ENCODE measurements at places on chromosomes 1 and 21.

GRCh38 chr1:67191668-67192520 lies 25.6 kb downstream of the IL23R start:
- no peak for DNase-seq

- no peak for DNase-seq
Measured at GRCh38 chr1:198574325-198574724, 33.8 kb upstream of the ATP6V1G3 start.

- no peak for DNase-seq
Measured at GRCh38 chr1:198598796-198599321, 40.0 kb upstream of the PTPRC start.

DNA sequence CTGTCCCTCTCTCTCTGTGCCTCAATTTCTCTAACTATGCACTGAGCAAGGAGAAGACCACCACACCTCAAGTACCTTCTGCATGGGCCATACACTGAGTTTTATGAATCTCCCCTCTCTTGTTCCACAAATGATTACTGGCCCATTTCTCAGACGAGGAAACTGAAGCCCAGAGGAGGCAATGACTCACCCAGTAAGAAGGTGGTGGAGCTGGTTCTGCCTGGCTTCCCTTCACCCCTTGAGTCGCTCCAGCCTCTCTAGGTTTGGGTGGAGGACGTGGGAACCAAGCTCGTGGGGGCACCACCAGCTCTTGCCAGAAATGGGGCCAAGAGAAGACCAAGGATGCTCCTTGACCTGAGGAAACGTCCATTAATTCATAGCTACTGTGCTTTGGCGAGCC lies 21.3 kb upstream of the RUNX3 start:
- DNase-seq: no peak

- DNase-seq: no peak
Measured at GRCh38 chr1:30765556-30766434, 8.2 kb upstream of the LAPTM5 start.

GRCh38 chr1:63935553-63935952 lies 161.7 kb downstream of the ROR1 start:
- no peak for DNase-seq

- DNase-seq: no peak
Measured at GRCh38 chr1:8329439-8329838, 11.5 kb downstream of the SLC45A1 start.

GRCh38 chr1:214637722-214638458 lies 34.9 kb downstream of the CENPF start:
- DNase-seq: no peak

DNA sequence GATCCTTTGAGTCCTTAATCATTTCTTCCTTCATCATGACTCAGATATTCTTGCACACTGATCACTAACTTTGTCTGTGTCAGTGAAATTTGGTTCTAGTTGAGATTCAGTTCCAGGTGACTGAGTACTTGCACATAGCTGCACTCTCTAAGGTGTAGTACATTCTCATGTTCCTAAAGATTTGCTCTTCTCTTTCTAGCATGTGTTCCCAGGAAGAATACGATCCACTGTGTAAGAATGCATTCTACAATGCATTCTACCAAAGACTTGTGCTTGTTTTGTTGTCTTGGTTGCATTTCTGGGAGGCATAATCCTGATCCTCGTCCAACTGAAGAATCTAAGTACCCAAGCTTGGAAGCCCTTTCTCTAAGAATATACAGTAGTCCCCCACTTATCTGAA lies 104.3 kb upstream of the CDC42BPA start:
- DNase-seq: no peak

DNA sequence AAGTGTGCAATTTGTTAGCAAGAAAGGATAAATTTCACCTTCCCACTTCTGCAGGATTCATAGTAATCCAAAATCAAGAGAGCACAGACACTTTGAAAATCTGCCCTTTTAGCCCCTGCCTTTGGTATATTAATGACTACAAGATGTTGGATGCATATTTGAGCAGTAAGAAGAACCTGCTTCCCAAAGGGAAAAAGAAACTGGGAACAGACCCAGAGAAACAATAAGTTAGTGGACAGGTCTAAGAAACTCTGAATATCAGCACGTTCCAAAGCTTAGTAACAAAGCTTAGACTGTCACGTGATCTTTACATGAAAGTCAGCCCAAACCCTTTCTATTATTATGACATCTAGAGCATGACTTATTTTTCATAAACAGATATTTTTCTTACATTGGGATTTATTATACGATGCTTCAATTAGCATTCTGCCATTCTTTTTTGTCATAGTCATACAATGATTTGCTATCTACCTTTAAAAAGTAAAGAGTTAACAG lies 390.9 kb upstream of the ADGRL2 start:
- DNase-seq: no peak

DNA sequence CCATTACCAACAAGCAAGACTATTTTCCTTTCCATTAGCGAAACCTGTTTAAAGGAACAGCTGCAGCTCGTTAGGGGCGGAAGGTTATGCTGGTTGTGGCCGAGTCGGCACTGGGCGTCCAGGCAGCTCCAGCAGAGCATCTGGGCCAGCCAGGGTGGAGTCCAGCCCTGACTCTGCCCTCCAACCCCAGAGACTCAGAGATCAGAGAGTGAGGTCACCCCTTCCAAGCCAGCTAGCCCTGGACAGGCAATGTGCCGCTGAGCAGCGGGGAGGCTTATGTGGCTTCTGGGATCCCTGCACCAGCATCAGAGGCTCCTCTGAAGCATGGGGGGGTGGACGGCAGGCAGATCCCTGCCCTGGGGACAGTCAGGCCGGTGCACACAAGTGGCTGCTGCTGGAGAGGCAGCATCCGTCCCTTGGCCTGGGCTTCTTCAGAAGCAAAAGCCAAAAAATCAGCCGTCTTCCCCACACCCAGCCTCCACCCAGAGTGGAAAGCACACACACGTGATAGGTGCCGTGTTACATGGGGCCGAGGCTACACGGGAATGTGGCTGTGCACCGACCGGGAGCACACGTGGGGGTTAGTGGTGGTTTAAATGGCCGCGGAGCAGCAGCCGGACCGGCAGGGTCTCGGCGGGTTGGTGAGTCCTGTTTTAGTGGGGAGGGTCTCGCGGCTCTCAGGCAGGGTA lies 30.1 kb downstream of the SLC66A1 start:
- no peak for DNase-seq

GRCh38 chr1:3483801-3484444 lies 29.5 kb downstream of the ARHGEF16 start:
- no peak for DNase-seq

- DNase-seq: no peak
Measured at GRCh38 chr1:196180847-196181593, 427.2 kb downstream of the KCNT2 start.

GRCh38 chr21:26168371-26168770 lies 2.2 kb downstream of the APP start:
- no peak for DNase-seq

DNA sequence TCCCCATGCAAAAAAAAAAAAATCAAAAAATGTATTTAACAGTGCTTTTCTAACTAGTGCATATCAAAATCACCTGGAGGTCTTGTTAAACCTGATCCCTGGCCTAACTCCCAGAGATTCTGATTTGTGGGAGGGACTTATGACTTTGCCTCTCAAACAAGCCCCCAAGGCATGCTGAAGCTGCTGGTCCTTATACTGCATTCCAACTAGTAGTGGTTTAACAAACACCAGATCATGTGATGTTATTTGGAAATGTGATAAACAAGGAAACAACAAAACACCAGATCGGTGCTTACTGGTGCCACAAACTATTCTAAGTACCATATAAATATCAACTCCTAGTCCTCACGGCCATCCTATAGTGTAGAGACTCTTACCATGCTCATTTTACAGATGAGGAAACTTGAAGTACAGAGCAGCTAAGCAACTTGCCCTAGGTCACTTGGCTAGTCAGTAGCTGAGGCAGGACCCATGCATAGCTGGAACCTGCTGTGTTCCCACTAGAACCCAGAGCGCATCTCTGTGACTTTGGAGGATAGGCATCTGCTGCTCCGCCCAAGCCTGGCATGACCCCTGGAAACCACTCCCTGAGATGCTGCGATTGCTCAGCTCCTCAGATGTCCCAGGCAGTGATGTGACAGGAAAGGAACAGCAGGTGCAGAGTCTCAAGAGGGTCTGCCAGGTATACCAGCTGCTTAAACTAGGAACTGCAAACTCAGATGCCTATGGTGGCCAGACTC lies 38.1 kb downstream of the SOX13 start:
- DNase-seq: no peak

DNA sequence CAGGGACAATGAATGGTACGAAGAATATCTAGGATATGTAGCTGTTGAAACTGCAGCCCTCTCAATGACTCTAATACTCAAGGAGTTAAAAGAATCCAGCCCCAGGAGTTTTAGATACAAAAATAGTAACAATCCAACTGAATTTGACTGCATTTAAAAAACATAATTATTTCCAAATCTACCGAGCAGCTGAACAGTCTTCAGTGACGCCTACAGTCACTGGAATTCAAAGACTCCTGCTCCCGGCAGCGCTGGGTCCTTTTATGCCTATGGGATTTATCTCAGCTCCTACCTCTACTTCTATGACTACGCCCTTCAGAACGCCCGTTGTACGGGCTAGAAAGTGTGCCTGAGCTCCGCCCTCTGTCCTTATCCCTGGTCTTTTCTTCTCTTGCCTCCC lies 55.7 kb downstream of the WARS2 start:
- no peak for DNase-seq

DNA sequence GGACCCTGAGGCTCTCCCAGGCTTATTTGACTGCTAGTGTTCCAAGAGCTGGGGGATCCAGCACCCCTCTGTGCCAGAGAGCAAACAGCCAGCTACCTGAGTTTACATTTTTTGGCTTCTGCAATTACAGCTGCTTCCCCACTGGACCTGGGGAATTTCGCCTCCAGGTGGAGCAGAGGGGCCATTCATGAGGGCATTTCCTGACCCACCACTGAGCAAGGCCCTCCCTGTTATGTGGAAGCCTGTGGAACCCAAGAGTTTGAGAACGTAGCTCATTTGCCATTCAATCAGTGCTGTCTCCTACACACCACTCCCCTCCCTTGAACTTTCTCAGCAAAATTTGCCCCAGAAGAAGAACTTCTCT lies 42.7 kb upstream of the TMEM51 start:
- DNase-seq: no peak

DNA sequence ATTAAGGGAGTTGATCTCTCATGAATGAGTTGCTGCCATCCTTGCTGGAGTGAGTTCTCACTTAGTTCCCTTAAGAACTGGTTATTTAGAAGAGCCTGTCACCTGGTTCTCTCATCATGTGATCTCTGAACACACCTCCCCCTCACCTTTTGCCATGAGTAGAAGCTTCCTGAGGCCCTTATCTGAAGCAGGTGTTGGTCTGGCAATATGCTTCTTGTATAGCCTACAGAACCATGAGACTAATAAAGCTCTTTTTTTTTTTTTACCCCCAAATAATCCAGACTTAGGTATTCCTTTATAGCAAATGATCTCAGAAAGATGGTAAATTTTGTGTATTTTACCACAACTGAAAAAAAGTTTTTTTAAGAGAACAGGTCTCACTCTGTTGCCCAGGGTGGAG lies 158.0 kb downstream of the EIF4G3 start:
- DNase-seq: no peak

DNA sequence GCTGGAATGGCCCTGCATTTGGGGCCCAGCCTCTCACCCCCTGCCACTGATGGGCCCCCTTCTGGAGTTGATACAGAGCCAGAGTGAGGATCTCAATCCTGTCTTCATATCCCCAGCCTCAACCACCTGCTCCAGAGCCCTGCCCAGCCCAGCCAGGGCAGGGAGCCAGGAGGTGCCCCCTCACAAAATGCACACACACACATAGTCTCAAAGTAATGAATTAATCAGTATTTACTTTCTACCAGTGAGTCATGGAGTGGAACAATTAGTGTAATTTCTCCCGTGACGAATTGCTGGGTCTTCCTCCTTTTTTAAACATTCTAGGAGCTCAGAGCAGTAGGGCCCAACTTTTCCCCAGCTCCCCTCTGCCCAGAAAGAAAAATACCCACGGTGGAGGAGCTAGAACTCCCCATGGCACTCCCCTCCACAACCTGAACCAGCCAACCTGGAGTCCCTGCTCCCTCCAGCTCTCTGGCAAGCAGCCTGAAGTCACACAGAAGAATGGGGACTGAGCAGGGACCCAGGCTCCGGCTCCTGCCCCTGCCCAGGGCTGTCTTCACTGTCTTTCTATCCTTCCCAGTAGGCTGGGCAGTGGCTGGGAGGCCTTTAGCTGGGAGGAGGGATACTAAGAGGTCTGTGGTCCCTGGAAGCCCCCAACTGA lies 29.3 kb downstream of the SDC3 start:
- DNase-seq: no peak

- DNase-seq: no peak
Measured at GRCh38 chr1:18058981-18059605, 48.5 kb upstream of the IGSF21 start.

DNA sequence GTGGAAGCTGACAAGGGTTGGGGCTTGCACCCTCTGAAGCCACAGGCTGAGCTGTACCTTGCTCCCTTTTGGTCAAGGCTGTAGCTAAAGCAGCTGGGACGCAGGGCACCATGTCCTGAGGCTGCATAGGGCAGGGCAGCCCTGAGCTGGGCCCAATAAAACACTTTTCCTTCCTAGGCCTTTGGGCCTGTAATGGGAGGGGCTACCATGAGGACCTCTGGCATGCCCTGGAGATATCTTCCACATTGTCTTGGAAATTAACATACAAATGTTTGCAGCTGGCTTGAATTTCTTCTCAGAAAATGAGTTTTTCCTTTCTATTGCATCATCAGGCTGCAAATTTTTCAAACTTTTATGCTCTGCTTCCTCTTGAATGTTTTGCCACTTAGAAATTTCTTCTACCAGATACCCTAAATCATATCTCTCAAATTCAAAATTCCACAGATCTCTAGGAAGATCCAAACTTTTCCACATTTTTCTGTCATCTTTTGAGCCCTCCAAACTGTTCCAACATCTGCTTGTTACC lies 32.9 kb upstream of the TTLL7 start:
- no peak for DNase-seq

GRCh38 chr1:23171181-23171755 lies 2.6 kb upstream of the LUZP1 start:
- no peak for DNase-seq

- no peak for DNase-seq
Measured at GRCh38 chr1:109768820-109769219, 5.1 kb upstream of the EPS8L3 start.

GRCh38 chr1:221699577-221699976 lies 42.3 kb downstream of the DUSP10 start:
- no peak for DNase-seq

DNA sequence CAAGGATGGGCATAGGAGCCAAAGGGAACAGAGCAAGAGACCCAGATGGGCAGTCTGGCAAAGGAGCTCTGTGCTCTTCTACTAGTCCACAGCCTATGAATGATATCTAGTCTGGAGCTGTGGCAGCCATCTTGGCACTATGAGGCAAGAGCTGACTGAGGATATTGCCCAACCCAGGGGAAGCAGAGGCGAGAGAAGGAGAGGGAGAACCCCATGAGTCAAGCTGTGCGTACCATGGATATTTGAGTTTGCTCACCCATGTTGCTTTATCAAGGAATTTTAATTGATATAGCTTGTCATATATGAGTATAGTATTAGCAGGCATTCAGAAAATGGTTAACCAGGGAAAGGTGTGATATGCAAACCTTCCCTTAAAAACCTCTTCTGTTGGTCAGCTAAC lies 420.9 kb downstream of the PRDM2 start:
- no peak for DNase-seq
